Stimulated activated CD4-positive, alpha-beta T cell treated with anti-CD3 and anti-CD28 coated beads, TNF-alpha, amount 100 ng/mL, for 4 hours (primary cell): ENCODE measurements at places on chromosomes 2 and 18.

DNA sequence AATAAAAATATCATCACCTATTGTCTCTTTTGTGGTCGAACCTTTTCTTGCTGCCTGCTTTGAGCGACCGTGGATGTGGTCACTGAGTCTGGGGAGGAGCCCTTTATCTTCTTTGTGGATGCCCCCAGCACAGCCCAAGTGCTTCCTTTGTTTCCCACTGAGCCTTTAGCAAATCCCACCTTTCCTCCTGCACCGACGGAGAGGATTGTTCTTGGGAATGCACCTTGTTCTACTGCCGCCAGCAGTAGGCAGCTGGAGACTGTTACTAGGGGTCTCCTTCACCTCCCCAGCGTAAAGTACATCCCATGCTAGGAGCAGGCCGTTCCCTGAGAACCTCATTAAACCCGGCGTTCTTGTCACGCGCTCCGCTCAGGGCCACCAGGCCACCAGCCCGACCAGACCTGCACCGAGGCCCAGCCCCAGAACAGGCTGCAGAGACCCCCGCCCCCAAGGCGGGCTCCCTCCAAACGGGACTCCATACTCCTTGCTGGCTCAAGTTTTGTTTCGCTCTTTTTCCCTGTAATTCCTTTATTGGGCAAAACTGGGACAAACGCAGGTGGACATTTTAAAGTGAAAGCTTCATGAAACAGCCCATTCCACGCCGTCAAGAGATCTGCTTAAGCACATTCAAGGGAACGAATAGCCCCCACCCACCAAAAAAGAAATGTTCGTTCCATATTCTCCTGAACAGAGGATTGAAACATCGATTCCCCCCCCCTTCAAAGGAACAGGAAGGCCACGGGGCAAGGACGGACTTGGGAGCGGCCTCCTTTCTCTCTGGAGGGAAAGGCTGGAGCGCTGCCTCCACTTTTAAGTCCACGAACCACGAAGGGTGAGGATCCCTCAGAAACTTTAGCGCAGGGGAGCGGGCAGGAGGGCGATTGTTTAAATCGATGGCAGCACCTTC is 1.1 kb upstream of the MAT2A start:
- DNase-seq: no peak

GRCh38 chr2:182318466-182319220 is 108.2 kb downstream of the PDE1A start:
- no peak for DNase-seq

DNA sequence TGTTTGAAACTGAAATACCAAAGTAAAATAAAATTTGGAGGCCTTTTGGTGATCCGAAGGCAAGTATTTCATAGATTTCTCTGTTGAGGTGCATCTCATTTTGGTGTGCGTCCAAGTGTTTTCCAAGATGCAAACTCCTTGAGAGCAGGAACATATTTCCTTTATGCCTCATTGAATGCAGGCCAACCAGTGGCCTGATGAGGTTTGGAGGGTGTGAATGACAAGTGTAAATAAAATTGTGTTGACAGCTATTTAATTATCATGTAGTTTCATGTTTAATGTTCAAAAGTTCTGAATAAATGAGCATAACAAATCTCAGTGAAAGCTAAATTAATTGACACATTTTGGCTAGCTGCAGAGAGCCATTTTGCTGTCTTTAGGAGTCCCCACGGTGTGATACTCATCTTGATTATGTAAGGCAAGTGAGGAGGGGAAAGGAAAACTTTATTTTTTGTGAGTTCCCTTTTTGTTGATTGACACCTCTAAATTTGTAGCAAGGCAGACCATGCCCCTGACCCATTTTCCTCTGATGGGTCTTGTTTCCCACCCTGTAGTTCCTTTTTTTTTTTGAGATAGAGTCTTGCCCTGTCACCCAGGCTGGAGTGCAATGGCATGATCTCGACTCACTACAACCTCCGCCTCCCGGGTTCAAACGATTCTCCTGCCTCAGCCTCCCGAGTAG is 6.3 kb upstream of the LTBP1 start:
- DNase-seq: no peak

- no peak for DNase-seq
These were observed 102.1 kb upstream of the CDCA7 start for GRCh38 chr2:173252581-173252980.

GRCh38 chr2:88860421-88861075 is 169.1 kb downstream of the RPIA start:
- DNase-seq: no peak

DNA sequence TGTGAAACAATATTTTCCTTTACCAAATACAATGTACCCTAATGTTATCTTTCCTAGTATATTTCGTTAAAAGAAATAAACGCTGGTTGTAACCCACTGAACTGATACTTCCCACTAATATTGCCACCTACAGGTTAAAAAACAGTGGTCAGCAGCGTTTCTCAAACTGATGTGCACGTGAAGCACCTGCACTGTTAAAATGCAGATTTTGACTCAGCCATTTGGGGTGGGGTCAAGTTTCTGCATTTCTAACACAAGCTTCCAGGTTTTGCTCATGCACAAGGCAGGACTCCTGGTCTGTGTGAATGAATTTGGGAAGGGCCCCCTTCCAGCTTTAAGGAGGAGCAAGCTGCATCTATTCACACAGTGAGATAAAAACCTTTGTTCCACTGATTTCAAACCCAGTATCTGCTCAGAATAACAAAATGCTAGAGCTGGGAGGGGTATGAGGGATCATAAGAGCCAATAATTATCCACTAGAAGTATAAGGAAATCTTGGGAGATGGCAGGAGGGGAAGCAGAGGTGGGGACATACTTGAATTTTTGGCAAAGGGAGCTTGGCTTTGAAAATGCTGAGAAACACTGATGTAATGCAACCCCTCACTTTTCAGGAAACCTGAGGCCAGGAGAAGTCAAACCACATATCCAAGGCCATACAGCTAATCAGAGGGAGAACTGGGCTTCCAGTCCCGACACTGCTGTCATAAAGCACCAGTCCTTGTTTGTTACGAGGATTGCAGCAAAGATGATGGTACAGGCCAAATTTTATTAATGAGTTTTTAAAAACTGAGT is 116.2 kb downstream of the RBMS1 start:
- no peak for DNase-seq

DNA sequence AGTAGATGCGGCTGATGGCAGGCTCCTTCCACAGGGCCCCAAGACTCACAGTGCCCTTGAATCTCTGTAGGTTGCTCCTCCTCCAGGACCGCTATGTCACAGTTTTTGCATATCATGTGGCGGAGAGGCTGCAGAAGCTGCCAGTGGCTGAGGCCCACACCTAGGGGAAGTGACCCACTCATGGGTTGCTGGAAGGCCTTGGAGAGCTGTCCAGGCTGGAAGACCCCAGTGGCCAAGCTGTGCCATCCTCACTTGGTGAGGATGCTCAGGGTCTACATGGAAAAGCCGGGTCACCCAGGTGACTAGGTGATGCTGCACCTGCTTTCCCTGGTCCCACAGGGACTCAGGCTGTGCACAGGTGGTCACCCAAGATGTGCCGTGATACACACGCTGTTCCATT is 90.6 kb downstream of the SEPTIN10 start:
- DNase-seq: no peak

- DNase-seq: no peak
These were observed 19.4 kb upstream of the KIF1A start for GRCh38 chr2:240839152-240840143.

DNA sequence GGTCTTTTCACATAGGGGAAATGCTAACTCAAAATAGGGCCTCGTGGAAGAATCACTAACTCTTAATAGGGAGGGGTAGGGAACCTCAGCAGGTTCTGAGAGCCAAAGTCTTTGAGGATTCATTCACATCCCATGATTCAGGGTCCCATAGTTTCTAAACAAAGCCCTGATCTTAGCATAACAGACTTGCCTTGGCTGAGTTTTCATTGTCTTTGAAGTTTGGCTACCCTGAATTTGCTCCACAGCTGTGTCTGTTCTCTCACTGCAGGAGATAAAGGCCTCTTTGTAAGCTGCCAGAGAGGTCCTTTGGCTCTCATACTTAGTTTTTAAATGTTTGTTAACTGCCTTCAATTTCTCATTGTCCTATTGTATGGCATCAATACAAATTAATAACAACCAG is 54.5 kb downstream of the ZDBF2 start:
- no peak for DNase-seq

- DNase-seq: no peak
These were observed 465.2 kb downstream of the ERBB4 start for GRCh38 chr2:212073360-212073759.

- DNase-seq: no peak
These were observed 89.9 kb downstream of the NOL10 start for GRCh38 chr2:10599921-10600320.

- no peak for DNase-seq
These were observed 399.8 kb upstream of the SLC8A1 start for GRCh38 chr2:40851661-40852060.

GRCh38 chr18:6504605-6505497 is 90.1 kb upstream of the L3MBTL4 start:
- no peak for DNase-seq

- DNase-seq: no peak
These were observed 6.4 kb upstream of the KCMF1 start for GRCh38 chr2:84964406-84965191.

DNA sequence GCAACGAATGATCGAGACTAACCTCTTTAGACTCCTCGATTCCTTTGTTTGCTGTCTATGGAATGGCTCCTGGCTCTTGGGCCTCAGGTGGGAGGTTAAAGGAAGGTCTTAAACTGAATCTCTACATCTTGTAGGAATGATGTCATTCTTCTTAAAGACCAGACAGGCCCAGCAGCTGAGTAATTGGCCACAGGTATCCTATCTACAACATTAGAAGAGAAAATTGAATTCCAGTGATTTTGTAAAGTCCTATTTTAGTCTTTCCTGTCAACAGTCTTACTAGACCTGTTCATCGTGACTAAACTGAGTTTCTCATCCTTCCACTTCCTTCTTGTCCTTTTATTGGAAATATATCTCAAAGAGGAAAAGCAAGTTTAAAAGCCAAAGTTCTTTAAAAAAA is 274.8 kb downstream of the ALPK2 start:
- no peak for DNase-seq

DNA sequence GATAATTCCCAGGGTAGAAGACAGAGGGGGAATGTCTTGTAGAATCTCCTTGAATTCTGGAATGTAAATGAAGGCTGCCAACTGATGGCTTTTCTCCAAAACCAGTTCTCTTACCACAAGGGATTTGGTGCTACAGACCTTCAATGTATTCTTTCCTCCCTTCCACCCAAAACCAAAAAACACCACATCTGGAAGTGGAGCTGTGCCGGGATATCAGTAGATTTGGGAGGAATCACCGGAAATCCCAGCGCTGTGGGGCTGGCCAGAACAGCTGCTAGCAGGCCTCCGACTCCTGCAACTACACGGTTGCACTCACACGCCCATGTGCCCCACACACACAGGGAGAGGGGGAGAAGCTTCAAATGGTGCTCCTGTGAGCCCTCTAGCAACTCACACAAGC is 45.7 kb downstream of the RPL31 start:
- no peak for DNase-seq

- DNase-seq: no peak
These were observed 2.7 kb downstream of the YPEL5 start for GRCh38 chr2:30149513-30149912.

GRCh38 chr18:30601541-30601940 is 441.0 kb downstream of the DSC3 start:
- no peak for DNase-seq

GRCh38 chr2:4690913-4691312 is 987.5 kb downstream of the DCDC2C start:
- DNase-seq: no peak

DNA sequence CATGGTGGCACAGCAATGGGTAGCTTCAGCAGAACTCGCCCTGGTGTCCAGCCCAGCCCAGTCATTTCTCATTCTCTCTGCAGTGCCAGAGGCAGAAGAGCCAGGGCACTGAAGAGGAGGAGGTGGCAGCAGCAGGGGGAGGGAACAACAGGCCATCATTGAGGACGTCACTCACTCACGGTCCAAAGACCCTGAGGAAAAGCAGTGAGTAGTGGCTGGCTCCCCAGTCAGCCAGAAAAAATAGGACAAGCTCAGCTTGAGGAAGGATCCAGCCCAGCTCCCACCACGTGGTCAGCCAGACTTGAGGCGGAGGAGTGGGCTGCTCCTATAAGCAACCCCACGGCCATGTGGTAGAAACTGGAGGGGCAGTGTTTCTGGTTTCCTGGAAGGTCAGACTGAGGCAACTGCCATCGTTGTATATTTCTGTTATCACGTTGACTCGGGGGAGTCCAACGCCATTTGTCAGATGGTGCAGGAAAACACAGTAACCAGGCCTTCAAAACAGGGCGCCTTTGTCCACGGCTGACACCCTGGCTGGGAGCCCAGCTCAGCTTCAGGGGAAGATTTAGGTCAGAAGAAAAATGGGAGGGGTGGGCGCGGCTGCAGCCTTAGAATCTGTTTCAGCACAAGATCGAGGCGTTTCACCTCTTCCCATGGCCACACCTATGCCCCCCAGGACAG is 19.0 kb upstream of the TMEM247 start:
- no peak for DNase-seq

- DNase-seq: no peak
These were observed 317.8 kb downstream of the MBD2 start for GRCh38 chr18:53906681-53907080.

GRCh38 chr2:187876554-187876953 is 322.3 kb upstream of the TFPI start:
- no peak for DNase-seq

GRCh38 chr2:82139979-82140611 is 1835.5 kb upstream of the LRRTM1 start:
- DNase-seq: no peak

GRCh38 chr2:120977582-120978358 is 242.1 kb downstream of the GLI2 start:
- DNase-seq: no peak

GRCh38 chr2:11718606-11719005 is 27.8 kb upstream of the LPIN1 start:
- no peak for DNase-seq

DNA sequence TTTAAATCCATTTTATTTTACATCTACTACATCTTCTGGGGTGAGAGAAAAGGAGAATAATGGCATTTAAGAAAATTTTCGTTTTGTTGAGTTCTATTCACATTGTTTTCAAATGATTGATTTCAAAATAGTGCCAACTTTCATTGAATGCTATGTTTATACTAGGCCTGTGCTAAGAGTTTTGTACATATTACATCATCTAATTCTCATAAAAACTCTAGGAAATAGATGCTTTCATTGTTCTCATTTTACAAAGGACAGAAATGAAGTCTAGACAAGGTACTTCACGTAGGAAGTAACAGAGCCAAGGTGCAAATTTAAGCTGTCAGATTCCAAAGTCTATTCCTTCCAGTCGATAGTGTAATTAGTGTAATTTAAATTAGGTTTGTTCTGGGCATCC is 402.8 kb upstream of the UBE2E3 start:
- no peak for DNase-seq

GRCh38 chr2:171991027-171991426 is 8.7 kb upstream of the METAP1D start:
- no peak for DNase-seq

GRCh38 chr18:11789716-11790510 is 61.3 kb upstream of the CHMP1B start:
- DNase-seq: no peak

- no peak for DNase-seq
These were observed 51.8 kb downstream of the PKDCC start for GRCh38 chr2:42099438-42100173.
